ENCODE measurements at places on chromosomes 6 and 20.
A peak's percentile ranks its signal among the peaks of the same experiment; 100 is the strongest.

DNA sequence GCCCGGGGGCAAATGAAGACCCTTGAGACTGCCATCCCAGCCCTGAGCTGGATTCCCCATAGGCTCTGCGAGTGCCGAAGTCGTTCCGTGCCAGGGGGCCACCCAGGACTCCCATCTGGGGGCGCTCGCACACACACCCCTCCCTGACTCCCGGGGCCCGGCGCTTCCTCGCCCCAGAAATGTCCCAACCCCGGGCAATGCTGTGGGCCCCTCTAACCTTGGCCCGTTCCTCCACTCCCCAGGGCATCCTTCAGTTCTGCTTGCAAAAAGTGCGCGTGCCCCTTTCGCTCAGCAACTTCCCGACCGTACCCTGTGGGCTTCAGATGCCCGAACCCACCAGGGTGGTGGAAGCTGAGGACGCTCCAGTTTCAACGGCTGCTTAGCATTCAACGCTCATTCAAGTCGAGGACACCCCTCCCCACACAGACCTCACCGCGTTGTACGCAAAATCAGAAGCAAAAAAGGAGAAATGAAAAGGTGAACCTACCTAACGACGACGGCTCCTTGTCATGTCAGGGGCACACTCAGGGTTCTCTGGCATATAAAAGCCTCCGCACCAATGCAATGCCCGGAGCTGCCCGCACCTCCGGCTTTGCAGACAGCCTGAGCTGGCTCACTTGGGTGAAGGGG, 25.3 kb downstream of the RIPOR2 start:
- no peak for DNase-seq

GRCh38 chr6:64696053-64696452, 1011.0 kb downstream of the EYS start:
- no peak for DNase-seq

DNA sequence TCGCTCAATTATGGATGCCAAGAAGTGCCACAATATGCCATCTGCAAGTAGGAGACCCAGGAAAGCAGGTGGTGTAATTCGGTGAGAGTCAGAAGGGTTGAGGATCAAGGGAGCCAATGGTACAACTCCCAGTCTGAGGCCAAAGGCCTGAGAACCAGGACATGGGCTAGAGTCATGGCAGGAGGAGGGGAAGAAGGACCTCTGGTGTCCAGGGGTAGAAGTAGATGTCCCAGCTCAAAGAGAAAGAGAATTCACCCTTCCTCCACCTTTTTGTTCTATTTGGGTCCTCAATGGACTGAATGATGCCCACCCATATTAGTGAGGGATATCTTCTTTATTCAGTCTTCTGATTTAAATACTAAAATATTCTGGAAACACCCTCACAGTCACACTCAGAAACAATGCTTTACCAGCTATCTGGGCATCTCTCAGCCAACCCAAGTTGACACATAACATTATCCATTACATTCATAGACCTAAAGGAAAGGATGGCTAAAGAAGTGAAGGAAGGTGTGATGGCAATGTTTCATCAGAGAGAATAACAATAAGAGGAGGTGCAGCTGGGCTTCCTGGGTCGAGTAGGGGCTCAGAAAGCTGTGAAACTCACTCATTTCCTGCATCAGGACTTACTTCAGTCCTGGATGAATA, 21.2 kb upstream of the HLA-DQA1 start:
- no peak for DNase-seq

DNA sequence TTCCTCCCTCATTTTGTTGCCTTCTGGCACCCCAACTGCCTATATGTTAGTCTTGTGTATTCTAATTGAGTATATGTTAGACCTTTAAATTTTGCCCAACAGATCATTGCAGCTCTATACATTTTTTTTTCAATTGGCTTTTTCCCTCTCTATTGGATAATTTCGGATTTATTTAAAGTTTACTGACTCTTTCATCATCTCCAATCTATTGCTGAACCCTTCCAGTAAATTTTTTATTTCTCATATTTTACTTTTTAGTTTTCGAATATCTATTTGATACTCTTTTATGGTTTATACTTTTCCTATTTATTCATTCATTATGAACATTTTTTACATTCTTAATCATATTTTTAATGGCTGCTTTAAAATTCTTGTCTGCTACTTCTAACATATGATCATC, 7.1 kb upstream of the SLC18B1 start:
- no peak for DNase-seq

DNA sequence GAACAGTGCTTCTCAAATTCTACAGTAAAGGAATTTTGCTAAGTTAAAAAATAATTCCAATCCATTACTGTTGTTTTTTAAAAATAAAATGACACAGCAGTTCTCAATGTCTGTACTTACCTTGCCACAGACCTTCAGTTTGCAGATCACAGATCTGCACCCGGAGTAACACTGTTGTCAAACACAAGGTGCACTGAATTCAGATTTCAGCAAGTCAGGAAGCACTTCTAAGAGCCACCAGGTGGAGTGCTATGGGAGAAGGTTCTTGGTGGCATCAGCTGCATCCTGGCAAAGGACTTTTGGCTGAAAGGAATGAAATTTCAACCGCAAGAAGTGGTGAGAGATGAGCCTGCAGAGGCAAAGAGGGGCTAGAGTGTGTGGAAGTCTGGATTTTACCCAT, 17.4 kb downstream of the RSPH4A start:
- no peak for DNase-seq

- DNase-seq = no peak
Observed at GRCh38 chr20:59020938-59021551, 1.8 kb downstream of the TUBB1 start.

- DNase-seq = no peak
Observed at GRCh38 chr6:82372656-82373055, 9.0 kb downstream of the TPBG start.

- DNase-seq = peak; percentile 8
Observed at GRCh38 chr20:20824924-20825584, 112.6 kb upstream of the RALGAPA2 start.

- DNase-seq = no peak
Observed at GRCh38 chr6:29355603-29356002, 13.1 kb downstream of the OR5V1 start.

DNA sequence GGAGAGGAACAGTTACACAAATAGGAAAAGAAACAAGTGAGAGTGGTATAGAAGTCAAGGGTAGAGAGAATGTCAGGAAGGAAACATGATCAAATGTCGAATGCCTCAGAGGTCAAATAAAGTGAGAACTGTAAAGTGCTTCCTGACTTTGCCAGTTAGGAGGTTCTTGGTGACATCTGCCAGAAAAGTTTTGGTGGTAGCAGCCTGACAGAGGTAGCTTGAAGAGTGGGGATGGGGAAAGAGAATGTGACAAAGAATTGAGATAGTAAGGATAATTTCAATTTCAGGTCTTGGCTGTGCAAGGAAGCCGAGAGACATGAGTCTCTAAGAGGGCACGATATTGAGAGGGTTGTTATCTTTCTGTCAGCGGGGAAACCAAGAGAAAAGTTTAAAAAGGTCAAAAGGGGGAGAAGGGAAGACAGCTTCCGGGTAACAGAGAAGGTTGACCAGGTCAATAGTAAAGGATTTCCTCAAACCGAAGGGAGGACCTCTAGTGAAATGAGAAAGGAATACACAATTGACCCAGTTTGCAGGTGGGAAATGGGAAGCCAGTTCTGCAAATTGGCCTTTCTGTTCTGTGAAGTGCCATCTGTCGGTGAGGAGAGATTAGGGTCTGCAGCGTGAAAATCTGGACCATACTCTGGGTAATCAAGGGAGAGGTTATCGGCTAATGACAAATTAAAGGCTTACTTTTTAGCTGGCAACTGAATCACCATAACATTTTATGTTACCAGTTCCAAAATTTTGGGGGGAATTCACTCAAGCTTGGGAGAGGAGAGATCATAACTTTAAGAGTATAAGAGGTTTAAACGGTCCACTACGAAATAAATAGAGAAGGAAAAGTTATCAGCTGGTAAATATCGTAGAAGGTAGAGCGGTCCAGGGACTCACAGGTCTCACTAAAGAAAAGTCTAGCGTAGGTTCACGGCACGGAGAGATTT, 973 bp upstream of the BRD2 start:
- DNase-seq = no peak

- no peak for DNase-seq
Observed at GRCh38 chr20:60408435-60408834, 450.2 kb downstream of the CDH26 start.

DNA sequence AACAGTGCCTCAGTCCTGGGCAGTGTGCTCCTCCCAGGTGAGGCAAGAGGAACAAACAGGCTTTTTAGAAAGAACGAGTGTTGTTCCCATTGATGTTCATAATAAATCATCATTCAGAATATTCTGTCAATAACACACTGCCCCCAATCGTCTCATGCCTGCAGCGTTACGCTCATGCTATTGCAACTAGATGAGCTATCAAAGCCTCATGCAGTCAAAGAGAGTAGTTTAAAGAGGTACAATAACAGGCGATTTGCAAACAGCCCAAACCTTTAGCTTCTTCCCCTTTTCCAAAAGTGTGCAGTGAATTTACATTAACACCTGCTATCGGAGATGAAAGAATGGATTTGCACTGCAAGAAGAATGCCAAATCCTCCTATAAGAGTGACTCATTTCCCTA, 1164.7 kb upstream of the MAP3K7 start:
- no peak for DNase-seq

DNA sequence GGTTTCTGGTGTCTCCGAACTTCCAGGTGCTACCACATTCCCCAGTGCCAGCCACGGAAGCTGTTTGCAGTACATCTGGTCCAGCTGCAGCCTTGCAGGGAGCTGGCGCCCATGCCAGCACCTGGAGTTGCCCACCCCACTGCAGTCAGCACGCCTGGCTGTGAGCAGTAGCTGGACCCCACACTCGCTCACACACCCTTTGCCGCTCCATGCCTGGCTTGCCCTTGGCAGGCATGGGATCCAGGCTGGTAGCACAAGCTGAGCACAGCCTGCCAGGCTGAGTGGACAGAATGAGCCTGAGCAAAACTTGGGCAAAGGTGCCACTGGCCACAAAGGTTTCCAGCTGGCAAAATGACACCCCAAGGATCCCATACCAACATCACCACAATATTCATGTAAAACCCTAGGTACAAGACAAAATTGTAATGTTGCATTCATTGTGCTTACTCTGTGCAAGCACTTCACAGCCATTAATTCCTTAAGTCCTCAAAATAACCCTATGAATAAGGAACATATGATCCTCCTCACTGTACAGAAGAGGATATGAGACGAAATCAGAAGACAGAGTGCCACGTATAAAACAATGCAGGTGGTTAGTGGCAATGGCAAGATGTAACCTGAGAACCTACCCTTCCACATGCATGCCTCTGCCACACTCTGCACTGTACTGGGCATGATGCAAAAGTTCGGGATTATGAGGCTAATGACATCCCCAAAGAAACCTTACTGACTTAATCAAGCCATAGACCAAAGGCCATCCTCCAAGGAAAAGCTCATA, 18.3 kb downstream of the KIF16B start:
- no peak for DNase-seq

GRCh38 chr20:31939661-31940060, 12.2 kb downstream of the PDRG1 start:
- no peak for DNase-seq

- DNase-seq = no peak
Observed at GRCh38 chr6:126440923-126441322, 101.0 kb downstream of the CENPW start.

DNA sequence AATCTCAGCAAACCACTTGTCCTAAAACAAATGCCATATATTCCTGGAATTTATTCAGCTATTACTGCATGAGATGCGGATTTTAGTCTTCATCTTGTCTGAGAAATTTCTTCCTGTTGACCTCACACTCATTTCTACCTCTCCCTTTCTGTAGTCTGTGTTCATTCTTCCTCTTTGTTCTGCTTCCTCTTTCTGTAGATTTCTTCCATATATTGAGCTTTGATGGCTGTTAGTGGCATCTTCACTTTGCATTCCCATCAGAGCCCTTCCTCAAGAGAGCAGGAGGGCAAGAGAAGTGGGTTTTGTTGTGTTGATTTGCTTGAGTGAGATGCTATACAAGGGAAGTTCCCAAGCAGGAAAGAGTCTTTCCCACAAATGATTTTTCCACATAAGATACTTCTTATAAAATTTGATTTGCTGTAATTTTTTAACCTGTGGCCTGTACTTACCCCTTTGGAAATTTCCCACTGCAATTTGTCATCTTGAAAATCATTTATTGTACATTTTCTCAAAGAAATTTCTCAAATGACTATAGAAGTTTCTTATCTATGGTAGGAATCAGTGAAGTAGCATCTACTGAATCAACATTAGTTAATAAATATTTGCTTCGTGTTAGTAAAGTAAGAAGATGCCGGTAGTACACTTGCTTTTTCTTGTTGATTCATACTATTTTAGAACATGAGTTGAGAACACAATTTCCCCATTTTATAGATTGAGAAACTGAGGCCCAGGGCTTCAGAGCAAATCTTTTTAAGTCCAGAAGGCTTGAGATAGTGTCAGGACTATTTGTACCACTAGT, 43.8 kb downstream of the MAP3K4 start:
- DNase-seq = no peak

DNA sequence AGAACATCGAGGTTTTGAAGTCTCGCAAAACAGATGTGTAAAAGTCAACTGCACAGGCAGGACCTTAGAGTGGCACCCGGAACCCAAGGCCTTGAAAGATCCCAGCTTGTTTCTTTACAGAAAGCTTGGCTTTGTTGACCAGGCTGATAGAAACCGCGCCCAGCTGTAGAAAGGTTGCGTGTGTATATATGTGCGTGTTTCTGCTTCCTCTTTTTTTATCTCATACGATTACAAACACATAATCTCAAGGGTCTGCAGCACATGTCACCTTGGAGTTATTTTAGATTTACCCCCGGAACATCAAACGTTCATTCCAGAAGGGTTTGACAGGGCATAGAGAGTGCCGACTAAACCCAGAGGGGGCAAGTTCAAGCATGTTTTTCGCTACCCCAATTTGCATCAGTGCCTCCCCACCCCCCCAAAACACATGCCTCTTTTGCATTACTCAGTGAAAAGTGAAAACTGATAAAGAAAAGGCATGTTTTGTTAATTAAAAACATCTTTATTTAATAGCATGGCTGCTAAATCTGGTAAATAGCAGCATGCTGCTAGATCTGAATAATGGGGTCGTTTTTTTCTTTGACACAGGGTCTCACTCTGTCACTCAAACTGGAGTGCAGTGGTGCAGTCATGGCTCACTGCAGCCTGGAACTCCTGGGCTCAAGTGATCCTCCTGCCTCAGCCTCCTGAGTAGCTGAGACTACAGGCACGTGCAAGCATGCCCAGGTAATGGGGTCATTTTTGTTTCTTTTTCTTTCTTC, 33.2 kb upstream of the NCOA3 start:
- no peak for DNase-seq

DNA sequence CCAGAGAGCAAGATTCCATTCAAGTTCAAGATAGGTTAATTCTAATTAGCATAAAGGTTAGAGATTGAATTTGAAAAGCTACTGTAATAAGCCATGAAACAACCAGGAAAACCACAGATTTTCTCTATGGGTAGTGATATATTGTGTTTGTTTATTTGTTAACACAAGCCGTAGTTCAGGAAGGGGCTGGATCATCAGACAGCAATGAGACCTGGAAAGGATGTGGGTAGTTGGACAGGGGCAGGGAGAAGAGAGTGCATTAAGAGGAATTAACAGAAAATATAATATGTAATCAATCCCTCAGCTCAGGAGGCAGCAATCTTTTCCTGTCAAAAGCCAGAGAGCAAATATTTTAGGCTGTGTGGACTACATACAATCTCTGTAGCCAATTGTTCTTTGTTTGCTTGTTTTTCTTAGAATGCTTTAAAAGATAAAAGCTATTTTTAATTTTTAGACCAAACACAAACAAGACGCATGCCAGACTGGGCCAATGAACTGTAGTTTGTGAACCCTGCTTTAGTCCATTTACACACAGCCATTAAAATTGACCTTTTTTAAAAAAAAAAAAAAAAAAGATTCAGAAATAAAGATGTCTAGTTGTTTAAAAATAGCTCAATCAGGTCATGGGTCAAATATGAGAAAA, 398.7 kb upstream of the MARCKS start:
- DNase-seq = no peak
